ENCODE measurements at places on chromosomes 7 and 10.
A peak's percentile ranks its signal among the peaks of the same experiment; 100 is the strongest.

- no peak for DNase-seq
- H3K4me1 ChIP-seq = no peaks in the 10 kb centered on the region
- H3K27ac ChIP-seq = no peak overlapping the region
- no peak overlapping the region for H3K4me3 ChIP-seq
- H3K36me3 ChIP-seq = no peaks in the 10 kb centered on the region
These were observed 128.1 kb upstream of the FAM20C start for GRCh38 chr7:64098-64915.

DNA sequence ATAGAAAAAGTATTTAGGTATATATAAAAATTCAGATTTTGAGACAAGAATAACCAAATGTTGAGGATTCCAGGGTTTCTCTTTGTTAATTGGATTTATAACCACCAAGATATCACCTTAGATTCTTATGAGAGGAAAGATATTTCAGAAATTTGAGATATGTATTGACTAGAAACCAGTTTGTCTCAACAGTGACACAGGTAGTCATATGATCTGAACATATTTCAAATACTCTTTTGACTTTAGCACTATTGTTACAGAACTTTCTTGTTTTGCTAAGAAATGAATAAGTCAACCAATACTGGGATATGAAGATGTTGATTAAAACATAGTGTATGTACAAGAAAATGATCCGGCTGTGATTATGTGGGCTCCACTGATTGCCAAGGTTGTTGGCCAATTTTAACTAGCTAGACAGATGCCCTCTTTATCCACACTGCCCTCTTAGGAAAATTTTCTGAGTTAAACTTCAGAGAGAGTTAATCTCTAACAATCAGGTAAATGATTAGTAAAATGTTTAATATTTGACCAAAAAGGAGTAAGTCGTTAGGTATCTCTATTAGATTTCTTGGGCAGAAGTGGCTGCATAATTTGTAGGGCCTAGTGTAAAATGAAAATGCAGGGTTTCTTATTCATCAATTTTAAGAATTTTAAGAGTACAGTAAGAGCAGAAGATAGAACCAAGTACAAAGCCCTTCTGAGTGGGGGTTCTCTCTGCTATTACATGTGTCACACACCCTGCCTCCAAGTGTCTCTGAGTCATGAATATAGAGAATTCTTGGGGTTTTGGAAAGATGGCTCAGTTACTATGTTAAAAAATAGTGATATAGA is 376.0 kb downstream of the TFEC start:
- no peak overlapping the region for H3K4me3 ChIP-seq
- no peak for DNase-seq
- H3K27me3 ChIP-seq = no peaks in the 10 kb centered on the region

DNA sequence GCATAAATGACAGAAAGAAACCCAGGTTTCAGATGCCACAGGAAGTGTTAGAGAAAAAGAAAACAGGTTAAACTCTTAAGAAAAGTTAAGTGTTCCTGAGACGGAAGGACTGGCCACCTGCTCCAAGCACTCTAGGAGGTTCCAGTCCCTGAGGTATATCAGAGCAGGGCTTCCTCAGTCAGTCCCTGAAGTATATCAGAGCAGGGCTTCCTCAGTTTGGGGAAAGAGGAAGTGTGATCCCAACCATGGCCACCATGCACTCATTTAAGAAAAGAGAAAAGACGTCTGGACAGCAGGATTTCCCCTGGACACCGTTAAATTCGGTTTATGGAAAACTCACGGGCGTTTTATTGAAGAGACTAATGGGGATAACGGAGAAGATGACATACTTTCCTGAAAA is 133.4 kb upstream of the PFKP start:
- peaks cover 56% of the 10 kb centered on the region for H3K27me3 ChIP-seq
- H3K4me3 ChIP-seq = no peak overlapping the region
- H3K4me1 ChIP-seq = no peaks in the 10 kb centered on the region
- H3K36me3 ChIP-seq = no peaks in the 10 kb centered on the region

DNA sequence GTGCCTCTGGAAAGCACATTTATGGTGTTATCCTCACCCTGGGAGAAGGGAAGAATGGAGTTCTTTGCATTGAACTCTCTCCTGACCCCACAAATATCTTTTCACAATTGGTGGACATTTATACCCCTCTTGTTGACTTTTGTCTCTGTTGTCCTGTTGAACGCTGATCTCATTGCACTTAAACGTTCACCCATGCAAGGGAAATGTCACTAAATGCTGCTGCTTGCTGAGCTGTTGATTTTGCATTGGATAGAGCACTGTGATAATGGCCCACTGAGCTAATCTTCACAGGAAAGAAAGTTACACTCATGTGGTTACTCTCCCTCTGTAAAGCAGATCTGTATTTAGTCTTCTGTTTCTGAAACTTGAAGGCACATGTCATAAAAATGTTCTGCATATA is 133.4 kb downstream of the FZD1 start:
- H3K27ac ChIP-seq = no peak overlapping the region
- no peaks in the 10 kb centered on the region for H3K27me3 ChIP-seq
- DNase-seq = no peak
- H3K36me3 ChIP-seq = no peaks in the 10 kb centered on the region

DNA sequence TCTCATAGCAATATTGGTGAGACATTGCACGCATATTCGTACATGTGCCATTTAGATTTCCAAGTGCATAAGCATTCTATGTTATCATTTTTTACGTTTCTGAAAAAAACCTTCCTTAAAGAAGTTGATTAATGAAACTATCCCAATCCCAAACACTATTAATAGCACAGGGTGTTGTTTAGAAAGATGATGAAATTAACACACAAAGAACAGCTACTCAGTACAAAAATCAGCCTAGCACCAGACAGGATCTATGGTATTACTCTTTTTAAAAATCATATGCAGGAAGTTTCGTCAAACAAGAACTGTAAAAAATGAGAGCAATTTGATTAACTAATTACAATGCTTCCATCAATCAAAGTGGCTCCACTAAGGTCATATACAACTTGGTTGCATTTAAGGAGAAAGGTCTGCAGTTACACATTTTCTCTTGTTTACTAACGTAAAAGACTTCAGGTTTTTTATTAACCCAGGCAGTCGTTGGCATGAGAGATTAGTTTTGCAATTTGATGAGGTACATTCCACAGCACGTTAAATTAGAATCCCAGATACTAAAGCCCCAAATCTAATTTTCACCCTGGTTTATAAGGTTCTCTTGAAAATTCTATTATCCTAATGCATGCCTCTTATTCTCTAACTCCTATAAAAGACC is 38.1 kb downstream of the SLC35B4 start:
- H3K36me3 ChIP-seq = no peaks in the 10 kb centered on the region
- no peaks in the 10 kb centered on the region for H3K4me1 ChIP-seq
- H3K4me3 ChIP-seq = no peak overlapping the region
- no peak for DNase-seq
- no peak overlapping the region for H3K27ac ChIP-seq
- H3K27me3 ChIP-seq = peaks cover 43% of the 10 kb centered on the region

GRCh38 chr7:120979765-120980499 is 8.6 kb upstream of the CPED1 start:
- no peaks in the 10 kb centered on the region for H3K36me3 ChIP-seq
- no peak for DNase-seq
- no peak overlapping the region for H3K4me3 ChIP-seq
- H3K27ac ChIP-seq = peak overlapping the region; percentile 89
- H3K4me1 ChIP-seq = peaks cover 22% of the 10 kb centered on the region
- H3K27me3 ChIP-seq = peaks cover 7% of the 10 kb centered on the region

- no peaks in the 10 kb centered on the region for H3K27me3 ChIP-seq
- H3K4me3 ChIP-seq = peak overlapping the region; percentile 78
- DNase-seq = peak; percentile 69
- H3K4me1 ChIP-seq = peaks cover 20% of the 10 kb centered on the region
These were observed 51.2 kb upstream of the GTF2I start for GRCh38 chr7:74606101-74606908.

DNA sequence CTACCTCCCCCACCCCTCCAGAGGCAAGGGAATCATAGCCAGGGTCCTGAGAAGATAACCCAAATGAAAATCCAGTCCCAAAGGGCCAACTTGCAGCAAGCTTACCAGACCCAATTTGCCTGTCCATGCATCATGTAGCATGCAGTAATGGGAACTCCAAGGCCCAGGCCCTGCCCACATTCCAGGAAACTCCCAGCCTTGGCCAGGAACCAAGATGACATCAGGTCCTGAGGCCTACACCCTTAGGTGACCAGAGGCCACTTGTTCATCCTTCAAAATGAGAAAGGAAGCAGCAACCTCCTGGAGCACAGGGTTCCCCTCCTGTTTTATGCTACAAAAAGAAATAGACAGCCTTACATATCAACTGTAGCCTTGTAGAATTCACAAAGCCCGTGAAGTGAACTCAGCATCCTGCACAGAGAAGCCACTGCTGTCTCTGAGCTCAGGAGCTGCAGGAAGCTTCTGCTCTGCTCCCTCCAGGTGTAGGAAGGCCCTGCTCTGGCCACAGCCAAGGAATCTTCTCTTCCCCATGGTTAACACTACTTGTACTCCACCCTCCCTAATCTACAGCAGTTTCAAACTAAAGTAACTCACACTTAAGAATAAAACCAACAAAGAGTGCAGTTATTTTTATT is 30.3 kb upstream of the GRB10 start:
- peaks cover 13% of the 10 kb centered on the region for H3K27me3 ChIP-seq
- H3K4me3 ChIP-seq = no peak overlapping the region

DNA sequence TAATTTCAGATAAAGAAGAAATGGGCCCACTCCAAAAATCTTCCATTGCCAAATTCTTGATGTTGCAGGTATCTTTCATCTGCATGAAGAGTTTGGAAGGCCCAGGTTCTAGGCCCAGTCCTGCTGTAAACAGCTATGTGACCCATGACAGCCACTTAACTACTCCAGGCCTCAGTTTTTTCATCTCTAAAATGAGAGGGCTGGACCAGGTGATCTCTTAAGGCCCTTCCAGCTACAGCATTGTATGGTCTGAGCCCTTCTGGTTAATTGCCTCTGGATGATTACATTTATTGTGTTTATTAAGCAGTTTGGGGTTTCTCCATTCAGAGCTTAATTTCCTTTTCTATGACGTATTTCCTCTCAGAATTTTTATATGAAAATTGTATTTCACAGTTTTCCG is 190.8 kb upstream of the KMT2E start:
- no peaks in the 10 kb centered on the region for H3K36me3 ChIP-seq
- no peak overlapping the region for H3K4me3 ChIP-seq
- H3K27ac ChIP-seq = no peak overlapping the region
- H3K27me3 ChIP-seq = no peaks in the 10 kb centered on the region
- no peaks in the 10 kb centered on the region for H3K4me1 ChIP-seq

DNA sequence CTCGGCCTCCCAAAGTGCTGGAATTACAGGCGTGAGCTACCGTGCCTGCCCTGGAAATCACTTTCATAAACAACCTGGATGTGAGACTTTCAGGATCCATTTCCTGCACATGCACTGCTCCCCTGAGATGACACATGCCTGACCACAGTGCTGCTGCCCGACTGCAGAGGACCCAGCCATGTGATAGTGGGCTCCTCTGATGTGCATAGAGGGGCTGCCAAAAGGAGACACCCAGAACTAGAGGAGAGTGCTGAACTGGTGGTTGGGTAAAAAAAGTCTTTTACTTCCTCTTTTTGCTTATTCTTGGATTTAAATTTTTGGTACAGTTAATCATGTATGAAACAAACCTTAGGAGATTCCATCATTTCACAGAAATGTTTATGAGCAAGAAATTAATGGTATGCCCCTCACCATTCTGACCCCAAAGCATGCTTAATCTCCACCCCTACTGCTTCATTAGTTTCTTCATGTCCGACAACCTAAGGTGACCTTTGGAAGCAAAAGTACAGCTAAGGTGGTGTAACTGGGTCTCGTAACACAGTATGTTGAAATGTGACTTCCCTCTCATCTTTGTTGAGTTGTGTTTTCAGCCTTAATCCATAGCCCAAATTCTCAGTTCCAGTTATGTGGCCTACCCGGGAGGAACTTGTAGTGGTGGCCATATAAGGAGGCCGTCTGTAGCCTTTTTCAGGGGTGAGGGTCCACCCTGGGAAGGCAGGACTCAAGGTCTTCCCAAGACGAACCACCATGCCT is 111.1 kb downstream of the RNF216 start:
- no peak for DNase-seq
- H3K36me3 ChIP-seq = peaks cover 3% of the 10 kb centered on the region
- H3K4me3 ChIP-seq = no peak overlapping the region
- H3K4me1 ChIP-seq = peaks cover 36% of the 10 kb centered on the region
- no peaks in the 10 kb centered on the region for H3K27me3 ChIP-seq

DNA sequence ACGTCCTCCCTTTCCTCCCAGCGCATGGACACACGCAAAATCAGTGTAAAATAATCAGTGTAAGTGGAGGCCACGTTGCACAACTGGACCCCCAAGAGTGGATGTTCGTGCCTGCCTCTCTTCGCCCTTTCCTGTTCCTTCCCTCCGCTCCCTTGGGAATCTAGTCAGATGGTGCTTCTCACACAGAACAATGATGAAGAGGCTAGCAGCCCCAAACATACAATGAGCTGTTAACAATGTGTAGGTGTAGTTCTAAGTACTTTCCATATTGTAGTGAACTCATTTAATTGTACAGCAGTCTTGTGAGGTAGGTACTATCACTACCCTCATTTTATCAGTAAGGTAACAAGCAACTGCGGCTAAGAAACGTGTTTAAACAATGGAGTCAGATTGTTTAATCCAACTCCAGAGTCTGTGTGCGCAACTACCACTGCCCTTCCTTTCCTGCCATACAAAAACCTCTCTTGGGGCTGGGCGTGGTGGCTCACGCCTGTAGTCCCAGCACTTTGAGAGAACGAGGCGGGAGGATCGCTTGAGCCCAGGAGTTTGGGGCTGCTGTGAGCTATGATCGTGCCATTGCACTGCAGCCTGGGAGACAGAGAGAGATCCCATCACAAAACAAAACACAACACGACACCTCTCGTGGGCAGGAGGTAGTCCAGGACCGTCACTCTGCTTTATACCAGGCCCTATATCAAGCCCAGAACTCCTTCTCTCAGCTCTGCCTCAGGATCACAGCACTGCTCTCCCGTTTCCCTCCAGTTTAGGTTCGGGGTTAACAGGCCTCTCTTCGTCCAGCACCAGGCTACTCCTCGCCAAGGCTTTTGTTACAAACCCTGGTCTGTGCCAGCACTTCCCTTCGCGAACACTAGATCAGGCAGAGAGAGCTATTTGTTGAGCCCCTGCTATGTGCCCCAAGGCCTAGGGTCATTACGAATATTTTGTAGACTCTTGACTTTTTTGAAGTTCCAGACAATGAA is 1.1 kb downstream of the FKBP9 start:
- peaks cover 6% of the 10 kb centered on the region for H3K4me1 ChIP-seq
- peaks cover 47% of the 10 kb centered on the region for H3K27me3 ChIP-seq
- peaks cover 3% of the 10 kb centered on the region for H3K36me3 ChIP-seq
- DNase-seq = no peak

DNA sequence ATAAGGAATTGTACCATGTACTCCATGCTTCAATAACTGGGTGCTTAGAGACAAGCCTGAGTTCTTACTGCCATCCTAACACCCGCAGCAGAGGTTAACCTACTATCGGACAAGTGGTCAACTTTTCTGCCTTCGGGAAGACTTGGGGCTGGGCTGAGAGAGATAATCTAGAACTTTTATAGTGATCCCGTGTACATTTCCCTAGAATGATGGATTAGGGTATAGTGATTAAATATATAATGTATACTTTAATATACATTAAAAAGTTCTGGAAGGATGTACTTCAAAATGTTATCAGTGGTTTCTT is 12.2 kb upstream of the HNRNPF start:
- peaks cover 52% of the 10 kb centered on the region for H3K4me1 ChIP-seq
- no peak for DNase-seq
- peak overlapping the region; percentile 99 for H3K27ac ChIP-seq
- H3K36me3 ChIP-seq = peaks cover 1% of the 10 kb centered on the region
- H3K27me3 ChIP-seq = no peaks in the 10 kb centered on the region

GRCh38 chr7:120190109-120190508 is 82.9 kb upstream of the KCND2 start:
- H3K4me1 ChIP-seq = no peaks in the 10 kb centered on the region
- H3K36me3 ChIP-seq = no peaks in the 10 kb centered on the region
- no peaks in the 10 kb centered on the region for H3K27me3 ChIP-seq
- no peak overlapping the region for H3K27ac ChIP-seq
- DNase-seq = no peak

Measured in activated T-cell treated with anti-CD3 and anti-CD28 coated beads, Interleukin-2, amount 50 U/mL, for 72 hours (primary cell).